ENCODE measurements at places on chromosomes 4 and X.

DNA sequence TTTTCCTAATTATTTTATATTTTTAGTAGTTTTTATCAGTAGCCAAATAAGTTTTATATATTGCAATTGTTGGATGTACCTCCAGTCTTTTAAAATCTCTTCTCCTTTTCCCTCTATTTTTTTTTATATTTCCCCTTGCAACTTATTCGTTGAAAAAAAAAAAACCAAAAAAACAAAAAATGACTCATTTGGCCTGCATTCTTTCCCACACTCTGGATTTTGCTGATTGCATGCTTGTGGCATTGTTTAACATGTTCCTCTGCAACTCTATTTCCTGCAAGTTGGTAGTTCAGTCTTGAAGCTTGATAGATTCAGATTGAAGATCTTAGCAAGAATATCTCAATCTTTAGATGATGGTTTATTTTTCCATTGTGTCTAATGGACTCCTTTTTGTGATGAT lies 260.6 kb upstream of the BOD1L1 start:
- no peak overlapping the region for H3K27ac ChIP-seq
- H3K27me3 ChIP-seq, result no peaks in the 10 kb centered on the region
- H3K36me3 ChIP-seq, result no peaks in the 10 kb centered on the region
- H3K4me1 ChIP-seq, result no peaks in the 10 kb centered on the region
- H3K4me3 ChIP-seq, result no peak overlapping the region
- no peak for DNase-seq

- no peak for DNase-seq
- no peaks in the 10 kb centered on the region for H3K36me3 ChIP-seq
- no peaks in the 10 kb centered on the region for H3K4me1 ChIP-seq
Measured at GRCh38 chrX:2536974-2537373, 36.2 kb upstream of the DHRSX start.

DNA sequence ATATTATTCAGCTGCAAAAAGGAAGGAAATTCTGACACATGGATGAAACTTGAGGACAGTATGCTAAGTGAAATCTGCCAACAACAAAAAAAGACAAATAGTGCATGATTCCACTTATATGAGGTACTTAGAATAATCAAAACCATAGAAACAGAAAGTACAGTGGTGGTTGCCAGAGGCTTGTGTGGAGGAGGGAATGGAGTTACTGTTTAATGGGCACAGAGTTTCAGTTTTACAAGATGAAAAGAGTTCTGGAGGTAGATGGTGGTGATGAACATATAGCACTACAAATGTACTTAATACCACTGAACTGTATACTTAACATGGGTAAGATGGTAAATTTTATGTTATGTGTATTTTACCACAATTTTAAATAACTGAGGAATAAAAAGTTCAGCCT lies 212.0 kb upstream of the KLF3 start:
- no peak for DNase-seq
- H3K27ac ChIP-seq, result no peak overlapping the region
- H3K4me3 ChIP-seq, result no peak overlapping the region
- H3K4me1 ChIP-seq, result no peaks in the 10 kb centered on the region
- no peaks in the 10 kb centered on the region for H3K27me3 ChIP-seq
- no peaks in the 10 kb centered on the region for H3K36me3 ChIP-seq

GRCh38 chr4:178347111-178347510 lies 904.9 kb upstream of the AGA start:
- H3K4me1 ChIP-seq, result no peaks in the 10 kb centered on the region
- H3K4me3 ChIP-seq, result no peak overlapping the region
- H3K36me3 ChIP-seq, result no peaks in the 10 kb centered on the region
- no peak overlapping the region for H3K27ac ChIP-seq
- no peaks in the 10 kb centered on the region for H3K27me3 ChIP-seq

DNA sequence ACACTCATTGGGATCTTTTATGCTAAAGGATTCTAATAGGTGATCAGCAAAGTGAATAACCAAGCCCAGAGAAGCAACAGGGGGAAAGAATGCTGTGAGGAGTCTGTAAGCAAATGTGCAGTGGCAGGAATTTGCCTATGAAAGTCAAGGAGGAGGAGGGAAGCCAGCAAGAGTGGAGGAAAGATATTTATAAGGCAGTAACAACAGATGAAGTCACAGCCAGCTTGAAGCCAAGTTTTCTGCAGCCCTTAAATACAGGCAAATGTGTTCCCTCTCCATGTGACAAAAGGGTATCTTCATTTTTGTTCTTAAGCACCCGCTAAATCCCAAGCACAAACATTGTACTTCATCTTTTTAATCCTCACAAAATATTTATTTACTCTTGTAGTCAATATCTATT lies 275.0 kb upstream of the CLNK start:
- H3K27me3 ChIP-seq, result no peaks in the 10 kb centered on the region
- H3K36me3 ChIP-seq, result no peaks in the 10 kb centered on the region
- no peak for DNase-seq
- no peak overlapping the region for H3K27ac ChIP-seq
- H3K4me1 ChIP-seq, result no peaks in the 10 kb centered on the region

- no peaks in the 10 kb centered on the region for H3K4me1 ChIP-seq
- no peaks in the 10 kb centered on the region for H3K27me3 ChIP-seq
- no peak for DNase-seq
- no peak overlapping the region for H3K4me3 ChIP-seq
Measured at GRCh38 chr4:98946359-98946758, 17.4 kb upstream of the EIF4E start.

- H3K4me1 ChIP-seq, result no peaks in the 10 kb centered on the region
- H3K27ac ChIP-seq, result no peak overlapping the region
- no peaks in the 10 kb centered on the region for H3K36me3 ChIP-seq
- no peak overlapping the region for H3K4me3 ChIP-seq
- H3K27me3 ChIP-seq, result no peaks in the 10 kb centered on the region
Measured at GRCh38 chr4:10296730-10297129, 160.5 kb downstream of the ZNF518B start.

DNA sequence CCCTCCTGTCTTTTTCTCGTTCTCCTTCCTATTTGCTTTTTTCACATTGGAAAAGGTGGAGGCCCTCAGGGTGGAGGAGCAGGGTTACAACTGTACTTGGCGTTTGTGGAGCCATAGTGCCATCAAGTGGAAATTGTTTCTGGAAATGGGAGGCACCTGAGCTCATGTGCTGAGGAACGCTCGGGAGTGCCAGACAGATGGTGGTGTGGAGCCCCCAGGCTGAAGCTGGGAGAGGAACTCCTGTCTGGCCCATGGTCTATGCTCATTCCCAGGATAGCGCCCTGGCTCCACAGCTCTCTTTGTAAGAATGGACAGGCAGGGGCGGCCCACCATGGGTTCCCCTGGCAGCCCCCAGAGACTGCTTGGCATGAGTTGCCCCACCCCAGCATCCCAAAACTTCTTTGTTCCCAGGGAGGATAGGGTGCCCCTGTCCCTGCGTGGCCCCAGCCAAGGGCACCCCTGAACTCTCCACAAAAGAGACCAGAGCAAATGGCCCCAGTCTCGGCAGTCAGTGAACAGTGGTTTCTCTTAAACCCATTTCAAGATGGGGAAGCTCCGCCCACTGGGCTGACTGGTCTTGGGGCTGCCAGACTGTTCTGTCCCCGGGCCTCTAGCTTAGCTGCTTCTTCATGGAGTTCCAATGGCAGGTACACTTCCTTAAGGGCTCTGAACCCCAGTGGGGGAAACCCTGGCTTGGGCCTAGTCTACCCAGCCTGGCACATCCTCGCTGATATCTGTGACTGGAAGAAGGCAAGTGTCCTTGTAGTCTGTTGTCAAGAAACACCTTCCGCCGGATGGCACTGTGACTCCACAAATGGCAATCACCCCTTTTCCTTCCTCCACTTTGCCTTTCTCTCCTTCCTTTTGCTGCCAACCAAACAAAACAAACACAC lies 70.1 kb downstream of the NBDY start:
- H3K36me3 ChIP-seq, result no peaks in the 10 kb centered on the region
- no peaks in the 10 kb centered on the region for H3K27me3 ChIP-seq
- H3K4me1 ChIP-seq, result no peaks in the 10 kb centered on the region

All from Panc1 (cell line).